Activated naive CD4-positive, alpha-beta T cell (primary cell): ENCODE measurements at places on chromosomes 1 and 21.

GRCh38 chr1:236914375-236914774, 89.9 kb downstream of the MT1HL1 start:
- DNase-seq, result no peak

GRCh38 chr1:53579221-53580008, 120.2 kb downstream of the DMRTB1 start:
- DNase-seq, result no peak

- no peak for DNase-seq
Observed at GRCh38 chr1:235735621-235736020, 86.0 kb upstream of the GNG4 start.

- DNase-seq, result no peak
Observed at GRCh38 chr1:24921938-24922662, 8.0 kb downstream of the RUNX3 start.

DNA sequence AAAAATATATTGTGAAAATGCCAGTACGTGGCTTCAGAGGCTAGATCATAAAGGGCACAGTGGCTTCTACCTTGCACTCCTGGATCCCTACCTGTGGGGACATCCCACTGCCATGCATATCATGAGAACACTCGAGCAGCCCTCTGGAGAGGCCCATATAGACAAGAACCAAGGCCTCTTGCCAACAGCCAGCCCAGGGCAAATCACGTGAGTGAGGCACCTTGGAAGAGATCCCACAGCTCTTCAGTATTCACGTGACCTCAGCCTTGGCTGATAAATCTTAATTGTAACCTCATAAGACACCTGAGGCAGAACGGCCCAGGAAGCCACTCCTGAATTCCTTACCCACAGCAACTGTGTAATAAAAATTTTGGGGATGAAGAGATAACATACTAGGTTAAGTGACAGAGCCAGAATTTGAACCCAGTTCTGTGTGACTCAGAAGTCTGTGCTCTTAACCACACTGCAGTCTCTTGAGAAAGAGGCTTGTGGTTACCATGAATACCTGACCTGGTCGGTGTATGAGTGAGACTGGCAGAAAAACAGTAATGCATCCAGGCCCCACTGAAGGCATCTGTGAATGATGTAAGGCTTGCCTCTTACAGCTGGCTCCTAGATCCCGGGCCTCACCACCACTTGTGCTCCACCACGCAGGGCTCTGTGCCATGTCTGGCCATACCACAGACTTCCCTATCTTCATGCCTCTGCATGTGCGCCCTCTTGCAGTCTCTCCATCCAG, 6.9 kb upstream of the A3GALT2 start:
- DNase-seq, result no peak

GRCh38 chr1:26696119-26696653, 371 bp downstream of the ARID1A start:
- DNase-seq, result peak; percentile 60
